Right renal pelvis (tissue), 4 donors: ENCODE measurements at places on chromosomes 5 and 9. TPM values are rescaled to one million over a fixed set of nuclear protein-coding genes. Genes with fewer than 3 reads are reported as not detected.
A peak's percentile ranks its signal among the peaks of the same experiment; 100 is the strongest.

GRCh38 chr5:170426149-170426767 lies 37.1 kb upstream of the KCNMB1 start:
- no peak for DNase-seq

The LHX3 gene
- not detected for polyA plus RNA-seq

GRCh38 chr9:91660521-91660920 lies 236.9 kb upstream of the NFIL3 start:
- DNase-seq, result no peak

DNA sequence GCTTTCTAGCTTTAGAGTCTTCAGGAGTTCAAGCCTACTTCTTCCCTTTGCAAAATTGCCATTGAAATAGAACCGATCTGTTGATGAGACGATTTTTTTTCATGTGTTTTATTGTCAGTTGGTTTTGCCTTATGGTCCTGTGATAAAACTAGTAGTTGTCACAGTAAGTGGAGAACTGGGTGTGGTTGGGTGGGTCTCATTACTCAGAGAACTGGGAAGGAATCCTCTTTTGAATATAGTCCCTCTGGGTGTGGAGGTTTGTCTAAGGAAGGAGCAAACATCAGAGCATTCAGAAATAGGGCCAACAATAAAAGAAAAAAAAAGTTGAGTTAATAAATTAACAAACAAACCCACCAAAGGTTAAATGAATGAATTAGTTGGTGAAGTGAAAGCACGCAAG lies 69.0 kb downstream of the ALDH1A1 start:
- DNase-seq, result no peak

DNA sequence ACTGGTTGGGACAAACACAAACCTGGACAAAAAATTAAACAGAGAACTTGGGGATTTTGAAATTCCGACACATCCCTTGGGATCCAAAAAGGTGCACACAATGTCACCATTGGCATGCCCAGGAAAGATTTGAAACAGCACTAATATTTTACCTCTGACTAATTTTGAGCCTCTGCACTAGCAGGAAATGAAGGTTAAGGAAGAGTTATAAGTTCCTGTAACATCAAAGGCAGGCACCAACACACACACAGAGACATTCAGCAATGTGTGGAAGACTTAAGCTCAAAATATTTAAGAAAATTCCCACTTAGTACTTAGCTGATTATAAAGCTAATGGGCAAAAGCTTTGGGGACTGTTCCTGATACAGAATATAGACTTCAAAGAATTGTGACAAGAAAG lies 247.0 kb downstream of the CDH9 start:
- no peak for DNase-seq

DNA sequence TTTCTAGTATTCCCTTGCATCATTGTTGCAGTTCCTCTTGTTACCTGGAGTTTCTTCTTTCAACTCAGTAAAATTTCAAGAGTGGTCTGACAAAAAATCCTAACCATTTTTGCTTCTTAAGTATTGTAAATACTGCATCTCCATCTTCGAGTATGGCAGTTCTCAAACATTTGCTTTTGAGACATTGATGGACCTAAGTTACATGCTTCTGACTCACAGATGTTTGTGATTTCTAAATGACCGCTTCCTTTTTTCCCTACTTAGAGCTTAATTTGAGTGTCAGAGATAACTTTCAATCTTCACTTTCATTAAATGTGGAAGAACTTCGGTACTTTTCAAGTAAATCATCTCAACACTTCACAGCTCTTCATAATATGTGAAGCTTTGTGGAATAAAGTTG lies 4.2 kb downstream of the UHRF2 start:
- DNase-seq, result no peak

DNA sequence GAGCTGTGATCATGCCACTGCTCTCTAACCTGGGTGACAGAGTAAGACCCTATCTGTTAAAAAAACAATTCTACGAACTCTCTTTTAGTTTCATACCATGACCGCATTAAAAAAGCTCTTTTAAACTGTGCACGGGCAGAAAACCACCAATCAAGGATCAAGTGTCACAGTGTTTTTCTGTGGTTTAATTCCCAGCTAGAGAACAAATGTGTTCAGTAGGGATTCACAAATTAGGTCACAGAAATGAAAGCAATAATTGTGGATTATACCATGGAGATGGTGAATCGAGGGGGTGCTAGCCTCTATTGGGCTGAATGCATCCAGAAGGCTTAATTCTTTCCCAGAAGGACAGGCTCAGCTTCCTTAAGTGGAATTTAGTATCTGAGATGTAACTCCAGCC lies 79.1 kb downstream of the ATG10 start:
- no peak for DNase-seq

The HMCN2 gene
- polyA plus RNA-seq, result 1.6 TPM

The CETN3 gene
- polyA plus RNA-seq, result 66.7 TPM

DNA sequence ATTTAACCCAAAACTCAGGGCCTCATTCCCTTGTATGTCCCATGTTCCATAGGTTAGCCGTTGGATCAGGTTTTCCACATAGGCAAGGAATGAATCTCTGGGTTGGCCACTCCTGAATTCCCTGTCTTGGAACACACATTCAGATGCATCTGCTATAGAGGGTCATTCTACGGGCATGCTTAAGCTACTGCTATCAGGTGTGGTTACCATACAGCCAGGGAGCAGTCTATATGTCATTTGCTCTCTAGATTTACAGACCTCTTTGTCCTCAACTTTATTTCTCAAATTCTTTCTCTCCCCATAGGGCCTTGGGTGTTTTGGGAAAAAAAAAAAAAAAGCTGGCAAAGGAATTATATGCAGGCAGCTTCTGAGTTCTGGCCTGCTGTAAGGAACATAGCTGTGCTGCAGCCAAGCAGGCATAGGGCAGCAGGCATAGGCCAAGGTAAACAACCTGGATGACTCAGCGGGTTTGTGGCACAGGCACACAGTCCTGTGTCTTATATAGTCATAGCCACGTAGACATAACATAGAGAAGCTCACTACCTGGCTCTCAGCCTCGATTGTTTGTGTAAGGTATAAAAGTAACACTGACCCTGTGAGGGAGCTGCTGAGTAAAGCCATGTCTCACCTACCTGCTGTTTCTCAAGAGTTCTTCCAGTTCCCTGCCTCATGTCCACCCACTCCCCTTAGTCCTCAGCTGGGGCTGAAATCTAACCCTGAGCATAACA lies 141.5 kb downstream of the OSTF1 start:
- DNase-seq, result no peak

DNA sequence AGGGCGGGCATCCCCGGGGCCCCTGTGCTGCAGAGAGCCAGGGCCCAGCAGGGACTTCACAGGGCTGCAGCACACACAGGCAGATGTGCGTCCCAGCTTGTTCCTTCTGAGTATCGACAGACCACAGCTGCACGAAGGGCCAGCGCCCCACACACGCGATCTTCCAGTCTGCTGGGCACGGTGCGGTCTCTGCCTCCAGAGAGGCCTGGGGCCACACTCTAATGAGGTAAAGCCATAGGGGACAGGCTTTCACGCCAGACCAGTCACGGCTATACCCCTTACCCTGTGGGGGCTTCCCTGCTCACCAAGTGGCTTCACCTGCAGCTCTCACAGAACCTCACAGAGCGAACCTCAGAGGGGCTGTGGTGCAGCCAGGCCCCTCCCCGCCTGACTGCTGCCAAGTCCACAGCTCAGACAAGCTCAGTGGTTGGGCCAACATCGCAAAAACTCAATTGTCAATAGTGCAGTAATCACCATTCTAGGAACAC lies 82.2 kb downstream of the SHB start:
- no peak for DNase-seq

DNA sequence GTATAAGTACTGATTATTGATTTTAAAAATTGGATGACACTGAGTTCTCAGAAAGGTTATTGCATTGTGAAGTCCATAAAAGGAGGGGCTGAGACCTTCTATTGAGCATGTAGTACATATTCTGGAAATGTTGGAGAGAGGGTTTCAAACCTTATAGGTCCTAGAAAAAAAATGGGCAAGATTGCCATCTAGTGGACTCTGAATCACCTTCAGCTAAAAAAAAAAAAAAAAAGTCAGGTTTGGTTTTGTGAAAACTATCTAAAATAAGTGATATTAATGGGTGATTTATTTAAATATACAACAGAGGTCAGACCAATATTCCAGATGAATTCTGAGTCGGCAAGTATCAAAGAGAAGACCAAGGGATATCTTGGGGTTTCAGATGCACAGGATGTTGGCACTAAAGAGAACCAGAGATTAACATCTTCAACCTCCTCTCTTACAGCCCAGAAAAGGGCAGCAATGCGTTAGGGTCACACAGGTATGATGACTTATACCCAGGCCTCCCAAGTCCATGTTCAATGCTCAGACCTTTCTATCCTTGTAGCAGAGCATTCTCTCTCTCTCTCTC lies 109.8 kb upstream of the NMUR2 start:
- DNase-seq, result peak; percentile 10

The CARTPT gene
- polyA plus RNA-seq, result not detected

GRCh38 chr5:35794328-35794619 lies 62.4 kb upstream of the IL7R start:
- no peak for DNase-seq

The KYAT1 gene
- polyA plus RNA-seq, result 22.9 TPM

The PRSS3 gene
- polyA plus RNA-seq, result 2.1 TPM

DNA sequence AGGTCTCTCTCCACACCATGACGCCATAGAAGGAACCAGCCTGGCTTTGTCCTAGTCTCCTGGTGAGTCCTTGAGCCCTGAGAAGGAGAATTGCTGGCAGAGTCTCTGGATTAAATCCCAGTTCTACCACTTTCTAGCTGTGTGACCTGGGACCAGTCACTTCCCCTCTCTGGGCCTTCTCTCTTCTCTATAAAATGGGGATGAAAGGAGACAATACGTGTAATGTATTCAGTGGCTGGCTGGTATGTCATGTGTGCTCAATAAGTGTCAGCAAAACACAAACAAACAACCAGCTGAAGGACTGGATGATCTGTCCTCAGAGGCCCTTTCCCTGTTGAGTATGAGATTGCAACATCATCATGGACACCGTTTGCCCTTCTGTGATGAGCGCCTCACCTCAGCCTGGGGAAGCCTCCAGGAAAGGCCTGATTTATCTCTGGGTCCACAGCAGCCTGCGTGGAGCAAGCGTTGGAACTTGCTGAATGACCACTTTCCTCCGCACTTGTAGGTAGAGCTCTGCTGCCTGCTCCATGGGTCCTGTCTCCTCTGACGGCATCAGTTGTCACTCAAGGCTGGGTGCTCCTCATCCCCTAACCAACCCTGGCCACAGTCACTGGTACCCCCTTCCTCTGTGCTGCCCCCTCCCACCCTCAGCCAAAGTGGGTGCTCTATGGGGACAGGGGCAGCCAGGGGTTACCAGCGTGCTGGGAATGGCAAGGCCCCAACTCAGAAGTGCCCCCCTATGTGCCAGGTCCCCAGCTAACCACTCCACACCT lies 3.6 kb upstream of the NR5A1 start:
- DNase-seq, result no peak

The SLC45A2 gene
- 0.55 TPM for polyA plus RNA-seq

DNA sequence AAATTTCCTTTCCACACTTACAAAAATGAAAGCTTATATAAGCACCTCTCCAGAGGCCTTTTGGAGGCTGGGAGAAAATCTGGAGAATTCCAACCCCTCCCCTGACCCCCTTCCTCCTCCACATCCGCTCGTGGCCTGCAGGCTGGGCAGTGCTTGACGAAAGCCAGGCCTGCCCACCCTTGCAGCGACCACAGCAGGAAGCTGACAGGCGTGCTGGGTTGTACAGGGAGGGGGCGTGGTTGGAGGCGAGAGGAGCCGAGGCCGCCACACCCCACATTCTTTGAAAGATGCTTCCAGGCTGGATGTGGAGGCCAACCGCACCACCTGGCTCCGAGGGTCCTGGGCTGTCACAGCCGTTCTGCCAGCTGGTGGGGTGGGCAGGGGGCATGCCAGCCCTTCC lies 47.8 kb upstream of the IER5L start:
- no peak for DNase-seq

The LCN15 gene
- polyA plus RNA-seq, result 0.06 TPM

DNA sequence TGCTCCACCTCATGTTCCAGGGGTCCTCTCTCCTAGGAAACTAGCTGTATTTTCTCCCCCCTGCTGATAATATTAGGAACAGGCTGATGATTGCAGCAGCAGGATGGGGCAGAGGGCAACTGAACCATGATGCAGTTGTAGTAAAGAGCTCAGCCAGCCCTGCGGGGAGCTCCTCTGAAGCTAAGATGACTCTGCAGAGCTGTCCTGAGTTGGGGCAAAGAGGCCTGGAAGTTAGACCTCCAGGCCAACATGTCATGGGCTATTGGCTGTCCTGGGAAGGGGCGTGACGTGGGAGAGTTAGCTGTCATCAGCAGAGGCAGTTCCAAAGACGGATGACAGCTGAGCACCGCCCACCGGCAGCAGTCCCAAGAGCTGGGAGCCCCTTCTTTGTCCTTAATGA lies 6.6 kb upstream of the FBP1 start:
- no peak for DNase-seq

The FBLL1 gene
- 0.87 TPM for polyA plus RNA-seq

- no peak for DNase-seq
Observed at GRCh38 chr9:108861464-108861863, 602 bp upstream of the ACTL7A start.

The COL15A1 gene
- 35.2 TPM for polyA plus RNA-seq

The TDRD7 gene
- 9.6 TPM for polyA plus RNA-seq

The PCDHA4 gene
- polyA plus RNA-seq, result 1.6 TPM

The DAP gene
- polyA plus RNA-seq, result 126 TPM

- no peak for DNase-seq
Observed at GRCh38 chr9:130658893-130659698, 5.3 kb upstream of the PRDM12 start.

The S1PR3 gene
- 53.9 TPM for polyA plus RNA-seq

DNA sequence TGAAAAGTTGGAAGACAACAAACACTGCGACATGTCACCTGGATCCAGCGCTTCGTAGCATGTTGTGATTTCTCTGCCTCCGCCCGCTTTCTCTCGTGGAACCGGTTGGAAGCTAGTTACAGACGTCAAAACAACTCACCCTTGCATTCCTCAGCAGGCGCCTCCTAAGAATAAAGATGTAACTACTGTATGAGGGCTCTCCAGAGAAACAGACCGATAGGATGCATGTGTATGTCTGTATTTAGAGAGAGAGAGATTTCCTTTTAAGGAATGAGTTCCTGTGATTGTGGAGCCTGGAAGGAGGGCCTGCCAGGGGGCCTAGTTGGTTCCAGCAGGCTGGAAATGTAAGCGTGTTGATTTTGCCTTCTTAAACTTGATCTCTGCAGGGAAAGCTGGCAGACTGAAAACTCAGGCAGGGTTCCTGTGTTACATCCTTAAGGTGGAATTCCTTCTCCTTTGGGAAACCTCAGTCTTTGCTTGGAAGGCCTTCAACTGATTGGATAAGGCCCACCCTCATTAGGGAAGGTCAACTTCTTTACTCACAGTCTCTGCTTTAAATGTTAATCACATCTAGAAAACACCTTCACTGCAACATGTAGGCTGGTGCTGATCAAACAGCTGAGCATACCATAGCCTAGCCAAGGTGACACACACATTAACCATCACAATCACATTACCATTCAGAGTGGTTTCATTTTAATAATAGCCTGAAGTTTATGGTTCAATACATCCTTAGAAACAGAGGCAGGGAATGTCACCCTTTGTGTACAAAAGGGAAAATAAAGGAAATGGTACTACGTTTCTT lies 163.8 kb downstream of the SYK start:
- no peak for DNase-seq

DNA sequence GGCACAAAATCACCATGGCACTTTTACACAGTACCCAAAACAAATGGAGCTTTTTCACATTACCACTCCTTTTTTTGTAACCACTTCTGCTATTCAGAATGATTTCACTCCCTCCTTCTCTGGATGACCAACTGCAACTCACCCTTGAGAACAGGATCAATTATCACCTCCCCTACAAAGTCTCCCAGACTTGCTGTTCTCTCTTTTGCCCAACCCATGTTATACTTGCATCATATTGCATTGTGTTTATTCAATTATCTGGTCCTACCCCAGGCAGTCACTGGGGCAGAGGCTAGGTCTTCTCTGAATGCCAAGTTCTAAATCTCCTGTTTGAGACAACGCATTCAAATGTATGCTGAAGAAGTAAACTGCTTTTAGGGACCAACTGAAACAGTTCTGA lies 96.0 kb downstream of the GPR21 start:
- no peak for DNase-seq

The GABRA6 gene
- not detected for polyA plus RNA-seq
